RKO (cell line): ENCODE measurements at places on chromosomes 4 and X.

DNA sequence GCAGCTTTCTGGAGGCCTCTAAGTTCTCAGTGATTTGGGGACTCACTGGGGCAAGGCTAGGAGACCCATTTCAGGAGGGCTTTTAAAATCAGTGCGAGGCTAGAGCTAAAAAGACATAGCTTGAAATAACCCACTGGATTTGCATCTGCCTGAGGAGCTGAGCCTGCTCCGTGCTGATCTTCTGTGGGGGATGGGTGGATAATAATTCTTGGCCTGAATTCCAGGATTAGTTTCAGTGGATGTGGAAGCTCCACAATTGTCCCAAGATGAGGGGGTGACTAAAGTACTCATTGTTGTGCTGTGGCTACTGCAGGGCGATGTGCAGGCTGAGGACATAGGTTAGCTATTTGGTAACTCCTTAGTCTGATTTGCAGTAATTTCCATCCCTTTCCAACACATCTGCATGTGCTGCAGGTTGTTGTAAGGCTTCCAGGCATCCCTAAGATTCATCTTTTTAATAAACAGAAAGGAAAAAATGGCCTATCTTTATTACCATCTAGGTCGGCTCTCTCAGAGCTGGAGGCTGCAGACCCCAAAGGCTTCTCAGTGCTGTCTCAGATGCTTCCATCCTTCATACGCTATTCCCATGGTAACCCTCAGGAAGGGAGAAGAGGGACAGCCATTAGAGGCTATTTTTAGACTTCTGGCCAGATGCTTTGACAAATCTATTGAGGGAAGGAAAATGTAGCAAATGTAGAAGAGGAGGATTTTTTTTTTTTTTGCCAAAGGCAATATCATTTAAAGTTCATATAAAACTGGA, 63.4 kb downstream of the GRXCR1 start:
- no peak for DNase-seq

DNA sequence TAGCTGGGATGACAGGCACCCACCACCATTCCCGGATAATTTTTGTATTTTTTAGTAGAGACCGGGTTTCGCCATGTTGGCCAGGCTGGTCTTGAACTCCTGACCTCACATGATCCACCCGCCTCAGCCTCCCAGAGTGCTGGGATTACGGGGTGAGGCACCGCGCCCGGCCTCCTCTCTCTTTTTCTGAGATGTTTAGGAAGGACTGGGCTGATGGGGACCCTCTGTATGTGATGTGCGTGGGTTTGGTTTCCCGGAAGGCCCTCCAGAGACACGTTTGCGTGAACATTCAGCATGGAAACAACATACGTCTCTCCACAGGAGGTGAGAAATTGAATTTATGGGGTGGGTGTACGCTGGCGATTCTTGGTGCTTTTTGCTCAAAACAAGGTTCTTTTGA, 18.6 kb downstream of the SHOX start:
- no peak for DNase-seq

GRCh38 chr4:47084795-47085194, 53.4 kb downstream of the GABRB1 start:
- DNase-seq = no peak

DNA sequence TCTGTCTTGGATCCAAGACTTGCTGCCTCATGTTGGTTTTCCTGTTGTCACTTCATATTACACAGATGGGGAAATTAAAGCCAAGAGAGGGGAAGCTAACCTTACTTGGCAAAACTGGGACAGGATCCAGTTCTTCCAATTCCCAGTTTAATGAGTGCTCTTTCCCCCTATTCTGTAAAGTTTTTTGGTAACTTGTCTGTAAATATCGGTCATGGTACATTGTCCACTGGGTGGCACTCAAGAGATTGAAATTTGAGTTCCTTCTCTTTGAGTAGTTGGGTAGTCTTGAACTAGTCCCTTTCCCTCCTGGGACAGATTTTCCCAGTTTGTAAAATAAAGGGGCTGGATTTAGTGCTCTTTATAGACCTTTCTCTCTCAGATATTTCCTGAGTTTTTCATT, 12.4 kb upstream of the EOLA2 start:
- peak; percentile 69 for DNase-seq

DNA sequence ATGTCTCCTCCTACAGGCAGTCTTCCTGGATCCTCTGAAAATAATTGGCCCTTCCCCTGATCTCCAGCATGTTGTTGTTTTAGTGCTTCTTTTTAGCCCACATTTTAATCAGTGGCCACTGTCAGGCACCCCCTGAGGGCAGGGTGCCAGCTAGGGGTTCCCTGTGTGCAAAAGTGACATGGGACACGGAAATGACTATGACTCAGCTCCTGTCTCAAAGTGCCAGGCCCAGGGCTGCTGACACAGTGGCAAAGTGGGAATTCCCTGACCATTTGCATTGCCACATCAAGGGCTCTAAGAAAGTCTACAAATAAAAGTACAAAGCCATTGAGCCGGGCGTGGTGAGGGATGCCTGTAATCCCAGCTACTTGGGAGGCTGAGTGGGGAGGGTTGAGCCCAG, 24.8 kb downstream of the HMX1 start:
- DNase-seq = no peak

DNA sequence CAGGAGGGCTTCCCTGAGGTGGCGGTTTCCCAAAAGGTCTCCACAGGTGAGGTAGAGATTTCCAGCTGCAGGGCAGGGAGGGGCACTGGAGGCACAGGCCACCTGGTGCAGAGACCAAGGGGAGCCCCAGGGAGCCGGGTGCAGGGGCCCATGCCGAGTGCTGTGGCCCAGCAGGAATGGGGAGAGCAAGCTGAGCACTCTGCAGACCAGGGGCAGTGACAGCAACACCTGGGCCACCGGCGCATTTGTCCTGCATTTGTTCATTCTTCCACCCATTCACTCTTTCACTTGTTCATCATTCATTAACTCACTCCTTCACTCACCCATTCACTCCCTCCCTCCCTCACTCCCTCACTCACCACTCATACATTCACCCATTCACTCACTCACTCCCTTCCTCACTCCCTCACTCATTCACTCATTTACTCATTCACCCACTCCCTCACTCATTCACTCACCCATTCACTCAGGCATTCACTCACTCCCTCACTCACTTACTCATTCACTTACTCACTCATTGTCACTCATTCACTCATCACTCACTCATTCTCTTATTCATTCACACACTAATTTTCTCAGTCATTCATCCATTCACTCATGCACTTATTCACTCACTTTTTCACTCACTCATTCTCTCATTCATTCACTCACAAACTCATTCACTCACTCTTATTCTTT, 16.3 kb downstream of the CPZ start:
- peak; percentile 67 for DNase-seq

GRCh38 chr4:22241415-22241814, 274.5 kb downstream of the ADGRA3 start:
- DNase-seq = no peak

- DNase-seq = peak; percentile 93
These were observed 1.9 kb downstream of the UBE2D3 start for GRCh38 chr4:102825261-102826091.

- DNase-seq = no peak
These were observed 1783.4 kb upstream of the AGA start for GRCh38 chr4:179225594-179225993.

- no peak for DNase-seq
These were observed 14.1 kb downstream of the RNF212 start for GRCh38 chr4:1099270-1099669.

- DNase-seq = no peak
These were observed 37.4 kb downstream of the PDLIM5 start for GRCh38 chr4:94489098-94489497.

DNA sequence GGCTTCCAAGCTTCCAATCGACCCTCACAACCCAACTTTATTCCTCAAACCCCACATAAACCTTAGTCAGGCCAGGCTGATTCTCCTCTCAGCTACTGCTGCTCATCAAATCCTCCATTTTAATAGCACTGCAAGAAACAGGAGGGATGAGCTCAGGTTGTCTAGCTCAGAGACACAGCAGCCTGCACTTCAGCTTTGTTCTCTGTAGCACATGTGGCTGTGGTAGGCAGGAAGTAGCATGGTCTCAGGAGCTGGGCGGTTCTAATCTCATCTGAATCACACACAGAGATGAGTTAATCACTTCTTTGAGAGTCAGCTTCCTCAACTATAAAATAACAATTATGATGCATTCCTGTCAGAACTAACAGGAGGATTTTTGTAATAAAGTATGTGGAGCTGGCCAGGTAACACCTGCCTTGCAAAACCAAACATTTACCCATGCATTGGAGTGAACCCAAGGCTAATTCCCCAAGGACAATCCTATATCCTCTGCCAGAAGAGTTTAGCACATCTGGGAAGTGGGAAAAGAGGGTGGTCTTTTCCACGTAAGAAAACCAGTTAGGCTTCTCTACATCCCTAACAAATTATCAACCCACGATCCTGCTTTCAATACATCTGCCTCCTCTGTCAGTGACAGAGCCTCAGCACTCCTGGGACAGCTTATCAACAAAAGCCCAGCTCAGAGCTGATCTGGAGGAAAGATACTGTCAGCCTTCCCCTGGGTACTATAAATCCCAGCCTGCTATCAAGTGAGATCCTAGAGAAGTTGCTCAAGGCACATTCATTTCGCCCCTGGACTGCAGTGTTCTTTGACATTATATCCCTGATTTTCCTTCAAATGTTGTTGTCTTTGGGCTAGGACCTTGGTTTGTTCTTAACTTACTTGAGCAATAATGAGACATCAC, 32.8 kb downstream of the ELOVL6 start:
- DNase-seq = peak; percentile 89

- DNase-seq = no peak
These were observed 42.2 kb downstream of the METTL14 start for GRCh38 chr4:118727360-118727759.

- DNase-seq = no peak
These were observed 74.0 kb downstream of the CC2D2A start for GRCh38 chr4:15543537-15544247.

GRCh38 chr4:158169506-158169905, 3.3 kb downstream of the GASK1B start:
- DNase-seq = no peak

- no peak for DNase-seq
These were observed 6.7 kb downstream of the CORIN start for GRCh38 chr4:47831026-47831679.

GRCh38 chr4:166823848-166824247, 410.4 kb downstream of the SPOCK3 start:
- DNase-seq = no peak

DNA sequence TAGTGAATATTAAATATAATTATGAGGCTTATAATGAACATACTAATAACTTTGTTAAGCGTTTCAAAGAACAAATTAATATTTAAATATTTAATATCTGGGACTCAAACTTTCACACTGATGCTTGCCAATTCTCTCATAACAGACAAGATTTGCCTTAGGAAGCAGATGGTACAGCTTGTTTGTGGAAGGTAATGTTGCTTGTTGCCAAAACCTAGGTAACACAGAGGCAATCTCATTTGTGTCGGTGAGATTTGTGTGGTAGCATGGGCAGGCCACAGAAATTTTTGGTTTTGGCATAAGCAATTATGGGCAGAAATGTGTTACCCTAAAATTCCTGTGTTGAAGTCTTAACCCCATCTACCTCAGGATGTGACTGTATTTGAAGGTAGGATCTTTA, 114.9 kb upstream of the AFF2 start:
- no peak for DNase-seq

- no peak for DNase-seq
These were observed 18.7 kb downstream of the LSM6 start for GRCh38 chr4:146194212-146194611.

GRCh38 chrX:78199851-78200250, 60.4 kb upstream of the TAF9B start:
- peak; percentile 75 for DNase-seq

DNA sequence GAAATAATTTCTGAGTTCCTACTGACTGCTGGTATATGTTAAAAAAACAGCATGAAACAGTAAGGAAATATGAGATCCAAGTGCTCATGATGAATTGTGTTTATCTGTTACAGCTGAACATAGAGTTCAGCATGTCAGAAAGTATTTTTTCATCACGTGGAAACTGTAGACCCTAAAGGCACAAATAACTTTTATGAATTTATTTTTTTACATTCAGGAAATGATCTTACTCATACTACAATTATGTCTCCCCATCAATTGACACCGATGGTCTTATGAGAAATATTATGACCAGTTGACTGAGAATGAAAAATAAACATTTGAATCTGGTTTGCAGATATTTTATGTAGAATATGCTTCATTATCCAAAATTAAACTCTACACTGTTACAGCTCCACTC, 283.1 kb upstream of the SPANXN4 start:
- DNase-seq = no peak

DNA sequence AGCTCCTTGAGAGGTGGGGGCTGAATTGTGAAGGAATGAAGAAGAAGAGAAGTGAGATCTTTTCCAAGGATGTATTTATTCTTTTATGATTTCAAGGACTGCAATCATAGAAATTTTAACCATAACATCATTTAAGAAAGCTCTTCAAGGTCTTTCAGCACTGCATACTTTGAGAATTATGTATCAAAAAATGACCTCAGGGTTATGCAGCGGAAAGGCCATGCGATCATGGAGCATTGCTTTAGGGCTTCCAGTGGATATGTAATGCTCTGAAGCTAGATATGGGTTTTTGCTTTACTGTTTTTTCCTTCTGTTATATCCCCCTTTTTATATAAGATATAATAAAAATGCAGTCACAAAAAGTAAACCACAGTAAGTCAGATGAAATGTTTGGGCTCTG, 38.7 kb downstream of the SGMS2 start:
- DNase-seq = no peak

DNA sequence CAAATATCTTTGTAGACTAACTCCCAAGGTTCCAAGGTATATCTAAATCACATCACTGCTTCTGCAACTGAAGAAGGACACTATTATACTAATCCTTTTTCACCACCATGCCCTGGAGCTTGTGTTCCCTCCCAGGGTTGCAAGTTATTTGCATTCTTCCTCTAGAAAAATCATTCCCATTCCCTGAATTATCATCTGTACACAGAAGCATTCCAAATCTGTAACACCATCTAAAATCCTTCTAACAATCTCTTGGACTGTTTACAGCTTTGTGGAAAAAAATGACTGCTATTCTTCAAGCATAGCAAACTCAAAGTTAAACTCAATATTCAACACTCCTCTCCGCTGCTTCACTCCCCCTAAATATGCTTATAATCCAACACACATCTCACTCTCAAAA, 1570.8 kb upstream of the ADGRL3 start:
- no peak for DNase-seq

DNA sequence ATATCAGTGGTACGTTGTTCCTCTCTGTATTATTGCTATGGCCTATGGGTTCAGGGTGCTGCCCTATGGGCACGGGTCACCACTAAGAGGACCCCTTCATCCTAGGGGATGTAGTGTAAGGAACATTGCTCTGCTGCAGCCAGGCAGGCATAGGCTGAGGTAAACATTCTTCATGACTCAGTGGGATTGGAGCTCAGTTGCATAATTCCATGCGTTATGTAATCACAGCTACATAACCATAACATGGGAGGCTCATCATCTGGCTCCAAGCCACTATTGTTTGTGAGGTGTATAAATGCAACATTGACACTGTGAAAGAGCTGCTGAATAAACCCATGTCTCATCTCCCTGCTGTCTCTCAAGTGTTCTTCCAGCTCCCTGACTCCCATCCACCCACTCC, 375.2 kb downstream of the MAGEE1 start:
- DNase-seq = peak; percentile 15

- no peak for DNase-seq
These were observed 17.1 kb downstream of the VSIG4 start for GRCh38 chrX:66022632-66023384.

- no peak for DNase-seq
These were observed 47.8 kb downstream of the APELA start for GRCh38 chr4:164924670-164925238.
